ENCODE measurements at places on chromosomes 5 and 9.

DNA sequence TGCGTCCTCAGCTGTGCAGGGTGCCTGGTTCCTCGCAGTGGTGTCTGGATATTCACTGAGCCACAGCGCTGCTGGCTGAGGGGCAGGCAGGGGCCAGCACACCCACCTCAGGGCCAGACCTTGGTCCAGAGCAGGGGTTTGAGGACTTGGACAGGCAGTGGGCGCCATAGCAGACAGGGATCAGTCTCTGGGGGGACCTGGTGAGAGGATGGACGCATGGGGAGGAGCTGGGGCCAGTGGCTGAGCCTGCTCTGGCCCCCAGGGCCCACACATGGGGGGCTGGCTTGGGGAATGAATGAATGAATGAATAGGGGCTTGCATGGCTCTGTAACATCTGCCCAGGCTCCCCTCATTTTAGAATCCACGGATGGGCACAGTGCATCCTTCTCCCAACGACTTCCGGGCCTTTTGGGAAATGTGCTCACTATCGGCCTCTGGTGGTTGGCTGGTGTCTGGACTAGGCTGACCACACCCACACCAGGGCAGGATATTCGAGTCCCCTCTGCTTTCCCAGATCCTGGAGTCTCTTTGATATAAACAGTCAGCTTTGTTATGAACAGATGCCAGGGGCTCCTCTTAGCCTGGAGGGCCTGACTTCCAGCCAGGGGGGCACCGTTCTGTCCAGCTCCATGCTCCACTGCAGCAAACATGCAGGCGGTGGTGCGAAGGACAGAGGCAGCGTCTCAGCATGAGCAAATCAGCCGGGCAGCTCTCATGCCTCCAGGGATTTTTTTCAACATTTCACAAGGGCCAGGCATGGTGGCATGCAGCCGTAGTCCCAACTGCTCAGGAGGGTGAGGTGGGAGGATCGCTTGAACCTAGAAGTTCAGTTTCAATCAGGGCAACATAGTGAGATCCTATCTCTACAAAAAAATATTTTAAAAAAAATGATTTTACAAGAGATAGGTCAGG, 62.6 kb downstream of the NEK6 start:
- peak; percentile 22 for DNase-seq

- DNase-seq, result no peak
Observed at GRCh38 chr5:142621227-142621626, 64.7 kb downstream of the FGF1 start.

DNA sequence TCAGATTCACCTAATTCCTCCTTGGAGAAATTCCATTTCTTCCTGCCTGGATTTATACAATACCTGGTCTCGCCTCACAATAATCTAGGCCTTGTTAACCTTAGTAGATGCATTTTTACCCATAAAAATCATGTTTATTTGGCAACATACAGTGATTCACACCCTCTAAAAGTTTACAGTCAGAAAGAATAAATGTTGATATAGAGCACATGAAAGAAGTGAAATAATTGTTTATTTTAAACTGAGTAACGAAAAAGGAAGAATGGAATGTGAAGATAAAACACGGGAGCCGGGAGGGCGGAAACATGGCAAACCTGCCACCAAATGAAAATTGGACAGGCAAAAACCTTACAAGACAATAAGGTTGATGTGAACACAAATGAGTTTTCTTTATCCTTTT, 28.9 kb upstream of the KCNN2 start:
- DNase-seq, result no peak

DNA sequence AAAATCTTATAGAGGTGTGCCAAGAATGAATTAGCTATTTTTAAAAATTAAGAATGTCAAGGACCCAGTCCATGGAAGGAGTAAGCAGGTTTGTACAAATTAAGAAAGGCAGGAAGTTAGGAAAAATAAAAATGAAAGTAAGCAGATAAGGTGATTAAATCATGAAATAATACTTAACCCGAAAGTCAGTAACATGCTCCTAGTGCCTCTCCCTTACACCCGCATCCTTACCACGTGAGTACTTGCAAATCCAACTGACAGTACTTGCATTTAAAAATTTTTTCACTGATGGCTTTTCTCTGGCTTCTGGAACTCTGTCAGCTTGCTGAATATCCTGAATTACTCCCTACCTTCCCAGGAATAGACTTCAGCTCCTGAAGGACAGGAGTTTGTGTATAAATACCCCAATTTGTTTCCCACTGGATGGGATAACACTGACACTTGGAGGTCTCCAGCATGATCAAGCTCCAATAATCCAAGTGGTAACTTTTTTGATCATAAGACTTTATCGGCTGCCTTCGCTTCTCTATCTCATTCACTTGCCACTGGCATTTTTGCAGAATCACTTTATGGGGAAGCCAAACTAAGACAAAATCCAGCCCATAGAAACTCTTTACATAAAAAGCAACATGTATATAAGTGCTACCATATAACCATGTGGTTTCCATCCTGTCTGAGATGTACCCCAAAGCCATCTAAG, 41.6 kb upstream of the RICTOR start:
- no peak for DNase-seq

DNA sequence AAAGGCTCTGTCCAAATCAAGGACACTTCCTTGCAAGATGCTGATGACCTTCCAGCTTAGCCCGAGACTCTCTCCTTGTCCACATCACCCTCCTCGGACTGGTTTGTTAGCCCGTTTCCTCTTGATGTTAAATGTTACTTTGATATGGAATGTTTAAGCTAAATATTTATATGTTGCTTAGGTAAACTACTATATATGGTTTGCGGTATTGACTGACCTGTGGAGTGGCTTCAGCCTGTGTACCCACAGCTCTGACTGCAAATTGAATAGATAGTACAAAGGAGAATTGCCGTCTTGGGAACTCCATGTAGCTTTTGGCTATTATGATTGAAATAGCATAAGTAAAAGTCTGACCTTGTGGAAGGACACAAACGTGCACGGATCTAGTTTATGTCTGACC, 422.0 kb downstream of the YTHDC2 start:
- no peak for DNase-seq

GRCh38 chr5:120609570-120609969, 145.5 kb downstream of the PRR16 start:
- DNase-seq, result no peak
